ENCODE measurements at places on chromosomes 2 and 18.

GRCh38 chr2:88657131-88657530 is 29.9 kb upstream of the EIF2AK3 start:
- no peak for DNase-seq

DNA sequence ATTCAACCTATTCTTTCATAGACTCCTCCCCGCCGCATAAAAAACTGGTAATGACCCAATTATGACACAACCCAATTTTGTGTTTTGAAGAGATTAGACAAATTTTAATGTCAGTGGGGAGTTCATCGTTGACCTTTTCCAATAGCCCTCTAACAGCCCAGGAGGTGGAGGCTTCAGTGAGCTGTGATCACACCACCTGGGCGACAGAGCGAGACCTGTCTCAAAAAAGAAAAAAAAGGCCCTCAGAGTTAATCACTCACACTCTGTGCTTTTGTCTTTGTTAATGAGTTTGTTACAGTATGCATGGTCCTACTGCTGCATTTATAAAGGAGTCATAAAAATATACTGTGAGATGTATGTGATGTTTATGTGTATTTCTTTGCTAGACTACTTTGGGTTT is 510.6 kb downstream of the CPS1 start:
- DNase-seq = no peak

- DNase-seq = peak; percentile 27
Measured at GRCh38 chr2:50143822-50144575, 887.9 kb downstream of the NRXN1 start.

- no peak for DNase-seq
Measured at GRCh38 chr2:240162939-240163714, 22.7 kb upstream of the OTOS start.

DNA sequence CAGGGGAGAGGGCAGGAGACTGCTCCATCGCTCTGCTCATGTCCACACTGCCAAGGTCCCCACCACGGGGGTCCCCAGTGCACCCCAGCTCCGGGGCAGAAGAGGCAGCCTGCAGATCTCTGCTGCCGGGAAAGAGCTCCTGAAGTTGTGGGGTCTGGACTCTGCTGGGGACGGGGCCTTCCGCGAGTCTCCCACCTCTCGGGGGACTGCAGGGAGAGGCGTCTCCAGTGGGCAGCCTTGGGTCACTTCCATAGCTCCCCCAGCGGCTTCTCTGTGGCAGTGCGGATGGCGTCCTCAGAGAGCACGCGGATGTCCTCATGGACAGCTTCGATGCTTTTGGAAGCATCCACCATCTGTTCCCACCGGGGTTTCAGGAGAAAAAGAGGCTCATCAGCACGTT is 10.7 kb downstream of the DTYMK start:
- no peak for DNase-seq

GRCh38 chr2:43087413-43087812 is 139.0 kb downstream of the ZFP36L2 start:
- DNase-seq = no peak

DNA sequence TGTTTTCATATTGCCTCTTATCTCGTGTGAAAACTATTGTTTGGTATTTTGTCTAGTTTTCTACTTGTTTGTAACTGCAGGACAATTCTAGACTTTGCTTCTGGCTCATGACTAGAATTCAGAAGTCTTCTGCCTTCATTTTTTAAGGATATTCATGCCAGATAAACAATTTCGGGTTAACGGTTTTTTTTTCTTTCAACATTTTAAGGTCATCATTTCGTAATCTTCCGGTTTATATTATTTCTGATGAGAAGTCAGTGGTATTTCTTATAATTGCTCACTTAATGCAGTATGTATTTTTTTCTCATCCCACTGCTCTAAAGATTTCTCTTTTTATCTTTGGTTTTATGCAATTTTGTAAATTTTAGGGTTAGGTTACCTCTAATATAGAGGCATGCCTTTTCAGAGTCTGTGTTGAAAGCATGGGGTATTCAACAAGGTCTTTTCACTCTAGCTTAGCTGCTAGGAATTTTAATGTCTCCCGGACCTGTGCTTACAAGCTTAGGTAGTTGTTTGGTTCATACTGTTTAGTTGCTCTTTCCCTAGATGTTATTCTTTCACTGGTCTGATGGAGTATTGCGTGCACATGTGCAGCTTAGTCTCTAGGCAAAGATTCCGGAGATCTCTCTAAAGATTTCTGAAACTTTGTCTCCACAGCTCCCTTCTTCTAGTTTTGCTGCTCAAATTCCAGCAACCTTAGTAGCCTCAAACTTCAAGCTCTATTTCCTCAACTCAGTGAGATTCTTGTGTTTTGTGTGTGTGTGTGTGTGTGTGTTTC is 198.1 kb downstream of the MCFD2 start:
- no peak for DNase-seq

DNA sequence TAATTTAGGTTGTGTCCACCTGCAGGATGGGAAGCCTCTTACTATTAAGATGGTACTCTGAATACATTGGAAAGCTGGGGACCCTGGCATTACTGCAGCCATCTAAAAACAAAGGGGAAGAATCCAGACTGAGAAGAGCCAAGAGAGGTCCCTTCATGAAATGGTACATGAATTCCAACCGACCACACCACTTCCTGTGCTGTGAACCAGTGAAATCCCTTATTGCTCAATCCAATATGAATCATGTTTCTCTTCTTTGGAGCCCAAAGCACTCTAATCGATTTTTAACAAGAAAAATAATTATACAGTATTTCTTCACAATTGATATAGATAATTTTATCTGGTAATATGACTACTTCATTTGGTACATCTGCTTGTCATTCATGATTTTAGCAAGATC is 479.7 kb upstream of the RAB6C start:
- DNase-seq = no peak

GRCh38 chr2:237657063-237657462 is 29.7 kb downstream of the LRRFIP1 start:
- no peak for DNase-seq

DNA sequence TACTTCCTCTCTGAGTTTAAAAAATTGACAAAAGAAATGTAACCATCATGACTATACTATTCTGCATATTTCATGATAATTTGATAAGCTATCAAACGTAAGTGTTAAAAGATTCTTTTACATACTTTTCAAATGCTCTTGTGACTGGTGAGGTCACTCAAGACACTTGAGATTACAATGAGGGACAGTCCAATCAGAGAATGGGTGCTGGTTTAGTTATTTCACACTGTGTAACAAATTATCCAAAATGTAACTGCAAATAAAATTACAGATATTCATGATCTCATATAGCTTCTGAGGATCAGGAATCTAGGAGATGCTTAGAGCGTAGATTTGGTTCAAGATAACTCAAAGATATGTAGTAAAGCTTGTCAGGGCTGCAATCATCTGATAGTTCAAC is 4.4 kb upstream of the GTF2A1L start:
- DNase-seq = no peak

DNA sequence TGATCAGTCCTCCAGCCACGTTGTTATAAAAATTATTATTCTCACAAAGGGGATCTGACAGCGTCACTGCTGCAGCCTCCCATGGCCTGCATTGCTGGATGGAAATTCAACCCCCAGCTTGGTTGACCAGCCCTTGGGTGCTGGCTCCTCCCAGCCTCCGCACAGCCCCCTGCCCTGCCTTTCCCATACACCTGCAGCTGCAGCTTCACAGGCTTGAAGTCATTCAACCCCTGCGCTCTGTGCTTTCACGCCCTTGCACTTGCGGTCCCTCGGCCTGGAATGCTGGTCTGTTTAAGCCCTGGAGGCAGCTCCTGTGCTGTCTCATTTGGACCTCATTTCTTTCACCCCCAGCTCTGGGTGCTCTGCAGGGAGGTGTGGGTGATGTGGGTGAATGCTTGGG is 860 bp upstream of the CD8A start:
- no peak for DNase-seq
